ENCODE measurements at places on chromosomes 2 and 18.

GRCh38 chr2:181066333-181066732, 85.9 kb downstream of the UBE2E3 start:
- DNase-seq = no peak

DNA sequence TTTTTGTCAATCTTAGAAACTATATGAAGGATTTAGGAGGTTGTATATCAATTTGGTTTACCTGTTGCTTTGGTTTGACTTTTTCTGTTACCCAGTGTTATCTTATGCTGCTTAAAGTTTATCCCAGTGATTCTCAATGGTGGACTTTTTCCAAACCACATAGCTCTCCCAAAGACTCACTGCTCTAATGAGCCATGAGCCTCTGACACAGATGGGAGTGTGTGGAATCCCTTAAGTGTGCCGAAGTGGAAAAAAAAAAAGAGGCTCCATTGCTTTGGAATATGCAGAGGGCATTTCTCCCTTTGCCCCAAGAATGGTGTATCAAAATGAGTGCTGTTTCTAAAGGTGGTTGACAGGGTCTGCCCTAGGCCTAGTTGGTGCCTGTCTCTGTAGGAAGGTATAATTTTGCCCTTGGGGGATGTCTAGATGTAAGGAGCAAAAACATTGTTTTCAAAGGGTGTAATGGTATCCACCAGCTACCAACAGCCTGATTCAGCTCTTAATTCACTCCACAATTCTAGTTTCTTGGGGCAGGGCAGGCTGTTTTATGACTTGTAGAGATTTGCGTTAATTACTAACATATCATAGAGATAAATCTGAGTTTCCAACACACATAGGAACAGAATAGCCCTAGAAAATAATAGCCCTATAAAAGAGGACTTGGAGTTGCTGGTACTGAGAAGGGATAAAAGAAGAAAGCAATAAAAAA, 64.3 kb upstream of the CYP26B1 start:
- DNase-seq = no peak

GRCh38 chr2:8268172-8268783, 413.6 kb upstream of the ID2 start:
- no peak for DNase-seq

- no peak for DNase-seq
These were observed 11.1 kb downstream of the ACVR2A start for GRCh38 chr2:147855977-147856376.

DNA sequence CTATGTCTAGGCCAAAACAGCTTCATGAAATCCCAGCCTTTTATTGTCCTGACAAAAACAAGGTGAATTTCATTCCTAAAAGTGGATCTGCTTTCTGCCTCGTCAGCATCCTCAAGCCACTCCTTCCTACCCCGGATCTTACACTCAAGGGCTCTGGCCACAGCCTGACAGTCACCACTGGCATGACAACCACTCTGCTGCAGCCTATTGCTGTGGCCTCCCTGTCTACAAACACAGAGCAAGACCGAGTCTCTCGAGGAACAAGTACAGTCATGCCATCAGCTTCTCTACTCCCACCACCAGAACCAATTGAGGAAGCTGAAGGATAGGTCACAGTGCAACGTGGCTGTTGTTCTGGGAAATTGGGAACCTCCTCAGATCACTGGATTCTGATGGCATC, 106.1 kb downstream of the ICA1L start:
- DNase-seq = no peak

GRCh38 chr2:196067088-196067382, 1.6 kb downstream of the DNAH7 start:
- DNase-seq = no peak

GRCh38 chr2:203763938-203764664, 57.7 kb downstream of the CD28 start:
- no peak for DNase-seq

- no peak for DNase-seq
These were observed 204.2 kb upstream of the CELF4 start for GRCh38 chr18:37769826-37770225.

- no peak for DNase-seq
These were observed 137.5 kb downstream of the PTGR3 start for GRCh38 chr18:75071484-75071785.

DNA sequence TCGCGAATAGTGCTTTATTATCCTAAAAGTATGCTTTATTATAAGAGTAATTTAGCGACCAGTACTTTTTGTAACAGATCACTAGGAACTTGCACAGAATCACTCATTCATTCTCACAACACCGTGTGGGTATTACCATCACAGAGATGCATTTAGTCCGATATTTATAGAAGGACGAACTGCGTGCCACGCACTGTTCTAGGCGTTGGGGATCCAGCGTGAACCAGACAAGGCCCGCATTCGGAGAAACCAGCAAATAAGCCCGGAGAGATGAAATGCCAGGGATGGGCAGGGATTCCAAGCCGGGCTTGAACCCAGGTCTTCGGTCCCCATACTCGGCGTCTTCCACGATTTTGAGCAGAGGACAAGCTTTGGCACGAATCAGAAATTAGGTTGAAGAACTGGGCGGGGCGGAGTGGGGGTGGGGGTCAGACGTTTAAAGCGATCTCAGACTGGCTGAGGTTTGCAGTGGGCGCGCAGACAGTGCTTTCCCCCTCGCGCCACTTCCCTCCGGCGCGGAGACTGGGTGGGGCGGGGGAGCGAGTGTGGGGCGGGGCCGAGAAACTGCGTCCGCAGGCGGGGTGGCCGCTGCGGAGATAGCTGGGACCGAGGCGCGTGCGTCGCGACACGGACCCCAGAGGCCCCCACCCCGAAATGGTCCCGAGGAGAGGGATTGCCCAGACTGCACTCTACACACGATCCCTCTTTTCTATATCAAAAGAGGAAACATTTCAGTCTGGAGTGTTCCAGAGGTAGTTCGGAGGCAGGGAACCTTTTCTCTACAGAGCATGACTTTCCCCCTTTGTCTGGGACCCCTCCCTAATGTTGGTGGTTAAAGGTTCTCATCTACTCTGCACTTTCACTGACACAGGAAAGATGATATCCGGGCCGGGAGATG, 1.1 kb upstream of the CXCR4 start:
- DNase-seq = peak; percentile 81

DNA sequence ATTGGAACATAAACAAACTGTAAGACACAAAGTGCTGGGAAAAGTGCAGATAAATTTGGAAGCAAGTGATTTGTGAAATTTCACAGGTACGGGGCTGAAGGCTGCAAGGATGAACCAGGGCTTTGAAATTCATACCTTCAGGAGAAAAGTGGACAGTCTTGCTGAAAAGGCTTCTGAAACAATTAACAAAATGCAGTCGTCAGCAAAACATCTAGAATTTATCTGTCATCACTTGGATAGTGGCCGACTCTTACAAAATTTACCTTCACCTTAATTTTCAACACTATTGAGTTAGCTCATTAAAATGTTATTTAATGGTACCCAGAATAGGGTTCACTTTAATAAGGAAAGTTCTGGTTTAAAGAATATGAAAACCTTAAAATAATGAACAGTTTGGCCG, 138.3 kb downstream of the SNTG2 start:
- no peak for DNase-seq

- DNase-seq = no peak
These were observed 23.3 kb downstream of the PHLPP1 start for GRCh38 chr18:62738639-62739038.

DNA sequence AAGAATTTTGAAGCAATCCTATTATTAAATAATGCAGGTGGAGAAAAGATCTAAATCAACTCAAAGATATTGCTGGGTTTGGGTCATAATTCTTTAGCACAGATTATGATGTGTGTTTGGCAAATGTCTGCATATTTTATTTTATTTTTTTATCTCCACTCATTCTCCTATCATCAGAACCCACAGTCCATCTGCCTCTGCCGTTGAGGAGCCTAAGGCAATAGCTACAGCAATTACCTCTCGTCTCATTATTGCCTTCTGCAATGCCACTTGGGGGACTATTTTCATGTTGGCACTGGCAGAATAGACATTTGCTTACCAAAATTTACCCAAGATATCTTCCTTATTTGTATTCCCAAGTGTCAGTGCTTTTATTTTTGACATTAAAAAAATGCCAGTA, 815.9 kb upstream of the CNTNAP5 start:
- no peak for DNase-seq

DNA sequence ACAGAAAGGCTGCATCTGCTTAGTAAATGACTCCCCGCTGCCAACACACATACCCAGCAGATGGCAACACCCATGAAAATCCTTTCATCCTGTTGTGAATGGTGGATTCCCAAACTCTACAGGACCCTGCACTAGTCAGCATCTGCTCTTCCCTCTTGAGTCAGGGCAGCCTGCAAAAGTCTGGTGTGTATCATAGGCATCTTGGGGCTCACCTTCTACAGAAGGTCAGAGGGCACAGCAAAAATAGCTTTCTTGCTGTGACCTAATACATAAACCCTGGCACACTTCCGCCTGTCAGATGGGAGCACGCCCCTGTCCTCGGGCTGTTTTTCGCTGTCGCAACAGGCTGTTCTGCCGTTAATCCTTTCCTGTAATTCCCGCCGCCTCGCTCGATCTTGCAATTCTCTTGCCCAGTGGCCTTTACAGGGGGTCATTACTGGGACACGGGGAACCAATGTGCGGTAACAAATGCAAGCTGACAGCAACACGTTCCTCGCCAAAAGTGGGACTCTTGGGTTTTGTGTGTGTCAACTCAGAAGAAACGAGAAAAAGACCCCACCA, 19.9 kb upstream of the SCYGR1 start:
- DNase-seq = no peak

- DNase-seq = no peak
These were observed 47.8 kb downstream of the GREB1L start for GRCh38 chr18:21289827-21290226.

DNA sequence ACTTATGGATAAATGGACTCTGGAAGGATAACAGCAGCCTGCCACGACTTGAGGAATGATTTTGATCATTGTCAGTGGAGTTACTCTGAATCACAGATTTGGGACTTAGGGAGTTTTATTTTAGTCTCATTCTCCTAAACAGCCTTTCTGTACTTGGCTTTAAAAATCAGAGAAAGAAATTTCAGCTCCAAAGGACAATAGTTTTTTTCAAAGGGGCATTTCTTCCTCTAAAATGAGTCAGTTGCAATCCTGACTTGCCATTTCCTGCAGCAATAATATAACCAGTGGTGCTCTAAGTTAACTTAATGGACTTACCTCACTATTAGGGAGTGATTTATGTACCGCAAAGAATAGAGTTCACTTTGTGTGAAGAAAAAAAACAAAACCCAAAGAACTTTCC, 35.1 kb upstream of the MTX2 start:
- no peak for DNase-seq

DNA sequence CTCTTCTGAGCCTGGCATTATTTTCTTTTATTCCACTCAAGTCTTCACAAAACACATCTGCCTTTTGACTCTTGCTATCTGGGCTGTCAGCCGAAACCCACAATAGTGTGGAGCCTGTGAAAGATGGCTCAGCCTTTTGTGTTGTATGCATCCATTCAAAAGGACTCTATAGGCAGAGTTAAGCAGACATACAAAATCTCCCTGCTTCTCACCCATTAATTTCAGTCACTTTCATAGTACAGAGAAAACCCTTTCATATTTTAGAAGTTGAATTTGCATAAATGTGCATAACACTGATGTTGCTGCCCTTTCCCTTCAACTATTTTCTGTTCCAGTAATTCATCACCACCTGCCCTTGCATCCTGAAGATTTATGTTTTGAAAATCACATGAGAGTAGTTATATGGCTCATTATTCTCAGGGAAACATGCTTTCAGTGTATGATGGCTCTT, 154.6 kb downstream of the EVA1A start:
- no peak for DNase-seq

DNA sequence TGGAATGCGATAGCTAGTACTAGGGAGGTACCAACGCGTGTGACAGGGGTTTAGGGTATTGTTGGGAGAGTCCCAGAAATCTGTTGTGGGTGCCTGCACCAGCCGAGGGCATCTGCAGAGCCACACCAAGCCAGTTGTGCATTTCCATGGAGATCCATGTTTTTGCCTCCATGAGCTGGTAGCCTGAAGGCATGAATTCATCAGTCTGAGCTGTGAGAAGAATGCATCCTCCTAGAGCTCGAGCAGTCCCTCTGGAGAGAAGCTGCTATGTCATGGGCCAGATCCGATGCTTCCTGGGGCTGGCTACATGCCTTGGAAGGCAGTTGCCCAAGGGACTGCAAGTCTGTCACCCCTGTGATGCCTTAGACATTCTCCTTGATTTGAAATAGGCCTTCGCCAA, 57.9 kb downstream of the LIPG start:
- no peak for DNase-seq

DNA sequence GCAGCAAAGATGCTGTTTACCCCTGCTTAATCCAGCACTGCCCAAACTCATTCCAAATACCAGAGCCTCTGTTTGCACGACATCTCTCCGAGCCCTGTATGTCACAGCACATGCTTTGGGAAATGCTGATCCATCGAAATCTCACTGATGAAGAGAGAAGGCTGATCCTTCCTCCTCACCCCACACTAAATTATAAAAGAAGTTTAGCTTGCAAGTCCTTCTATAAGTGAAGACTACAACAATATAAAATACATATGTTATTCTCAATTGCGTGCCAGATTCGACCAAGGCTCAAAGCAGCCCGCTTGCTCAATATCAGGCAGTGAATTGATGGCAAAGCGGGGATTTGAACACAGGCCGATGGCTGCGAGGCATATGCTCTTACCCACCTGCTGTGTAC, 30.7 kb upstream of the SLC35F6 start:
- no peak for DNase-seq

DNA sequence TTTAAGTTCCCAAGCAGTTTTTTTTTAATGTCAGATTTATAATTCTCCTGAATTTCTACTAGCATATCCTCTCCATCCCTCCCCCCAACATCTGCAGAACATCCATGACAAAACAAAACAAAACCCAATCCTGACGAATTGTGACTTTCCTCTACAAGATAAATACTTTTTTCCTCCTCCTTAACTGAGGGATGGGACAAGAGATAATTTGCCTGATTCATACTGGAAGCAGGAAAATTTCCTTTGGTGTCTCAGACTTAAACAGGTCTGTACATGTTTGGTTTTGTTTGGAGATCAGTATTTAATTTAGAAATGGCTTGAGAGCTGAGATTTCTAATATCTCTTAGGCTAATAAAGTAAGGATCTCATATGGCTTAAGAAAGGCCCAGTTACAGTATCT, 2.2 kb downstream of the CAVIN2 start:
- DNase-seq = no peak

GRCh38 chr2:224586127-224586695, 1.0 kb upstream of the CUL3 start:
- no peak for DNase-seq

- DNase-seq = no peak
These were observed 130.8 kb upstream of the HS6ST1 start for GRCh38 chr2:128449226-128450061.

GRCh38 chr18:13549880-13550232, 176.5 kb downstream of the FAM210A start:
- no peak for DNase-seq
